ENCODE measurements at places on chromosomes 1 and 21.

- no peak for DNase-seq
Measured at GRCh38 chr1:245258271-245258920, 103.6 kb downstream of the KIF26B start.

- no peak for DNase-seq
Measured at GRCh38 chr1:245742896-245743295, 588.1 kb downstream of the KIF26B start.

GRCh38 chr1:234718496-234719453 is 108.8 kb upstream of the IRF2BP2 start:
- DNase-seq, result no peak

DNA sequence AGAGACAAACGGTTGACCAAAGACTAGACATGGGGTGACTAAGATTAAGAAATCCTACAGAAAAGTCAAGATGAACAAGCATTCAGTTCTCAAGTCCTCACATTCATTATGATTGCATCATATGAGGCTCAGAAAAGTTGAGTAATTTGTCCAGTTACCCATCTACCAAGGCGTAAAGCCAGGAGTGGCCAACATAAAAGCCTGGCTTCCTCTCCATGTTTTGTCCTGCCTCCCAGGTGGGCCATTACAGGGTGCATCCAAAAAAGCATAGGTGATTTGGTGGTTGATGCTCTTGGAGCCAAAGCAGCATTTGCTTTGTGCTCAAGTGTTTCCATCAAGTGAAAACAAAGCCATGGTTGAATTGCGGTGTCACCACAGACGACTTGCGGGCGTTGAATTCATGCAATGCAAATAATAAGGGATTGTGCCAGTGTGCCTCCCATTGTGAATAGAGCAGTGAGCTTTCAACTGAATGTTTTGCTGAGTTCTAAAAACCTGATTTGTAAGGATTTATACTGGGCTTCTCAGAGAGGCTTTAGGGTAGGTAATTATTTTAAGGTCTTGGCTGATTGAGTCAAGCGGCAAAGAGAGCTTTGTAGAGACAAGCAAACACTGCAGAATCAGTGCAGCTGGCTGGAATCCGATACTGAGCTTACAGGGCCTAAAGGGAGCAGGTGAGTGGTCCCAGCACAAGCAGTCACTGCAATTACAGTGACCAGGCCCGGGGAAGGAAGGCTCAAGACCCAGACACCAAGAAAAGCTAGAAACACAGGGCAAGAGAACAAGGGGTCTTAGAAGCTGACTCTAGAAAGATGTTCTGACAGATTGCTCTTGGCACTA is 54.1 kb downstream of the KCNJ15 start:
- DNase-seq, result no peak

GRCh38 chr1:149844101-149844500 is 55.3 kb upstream of the BOLA1 start:
- DNase-seq, result no peak

GRCh38 chr1:33560680-33561079 is 88.2 kb downstream of the ZSCAN20 start:
- DNase-seq, result no peak

DNA sequence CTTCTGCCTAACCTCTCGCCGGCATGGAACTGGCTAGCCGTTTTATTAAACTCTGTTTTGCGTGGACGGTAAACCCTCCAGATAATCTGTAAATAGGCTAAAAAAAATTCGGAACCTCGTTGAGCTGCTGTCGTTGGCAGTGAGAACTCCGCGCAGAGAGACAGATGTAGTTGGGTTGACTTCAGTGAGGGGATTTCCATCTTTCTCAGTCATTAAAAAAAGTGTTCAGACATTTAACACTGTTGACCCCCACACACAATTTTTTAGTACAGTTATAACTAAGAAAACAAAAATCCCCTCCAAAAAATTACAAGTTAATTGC is 464 bp downstream of the PARK7 start:
- no peak for DNase-seq

All from stimulated activated CD4-positive, alpha-beta T cell treated with anti-CD3 and anti-CD28 coated beads, Interleukin-15, amount 100 ng/mL, for 1 hour (primary cell).